OCI-M1 (cell line): ENCODE measurements at places on chromosomes 1 and 21.

- peak; percentile 66 for DNase-seq
Measured at GRCh38 chr1:117067533-117068370, 7.6 kb downstream of the TTF2 start.

GRCh38 chr1:31524186-31524901 is 52.0 kb upstream of the TINAGL1 start:
- DNase-seq, result peak; percentile 64

GRCh38 chr1:43754892-43755291 is 47.6 kb downstream of the ST3GAL3 start:
- no peak for DNase-seq

DNA sequence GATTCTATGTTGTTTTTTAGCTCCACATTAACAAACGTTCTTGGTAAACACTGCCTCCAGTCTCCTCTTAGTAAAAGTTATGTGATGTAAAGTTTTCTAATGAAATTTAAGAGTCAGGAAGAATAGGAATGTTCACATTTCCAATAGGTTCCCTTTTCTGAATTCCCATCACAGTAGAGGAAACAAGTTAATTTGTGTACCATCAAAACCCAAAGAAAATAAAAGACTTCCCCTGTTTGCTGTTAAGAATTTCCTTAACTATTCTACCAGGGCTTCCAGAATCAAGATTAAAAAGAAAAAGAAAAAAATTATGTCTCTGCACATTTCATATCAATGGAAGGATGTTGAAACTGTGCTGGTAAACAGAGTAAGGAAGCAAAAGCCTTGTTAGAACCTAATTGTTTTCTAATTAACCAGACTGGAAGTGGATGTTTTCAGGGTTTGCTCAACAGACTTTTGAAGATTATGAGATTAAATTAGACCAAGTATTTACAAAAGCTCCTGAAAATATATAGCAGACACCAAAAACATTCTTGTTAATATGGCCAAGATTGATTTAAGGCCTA is 43.4 kb upstream of the PALMD start:
- no peak for DNase-seq

DNA sequence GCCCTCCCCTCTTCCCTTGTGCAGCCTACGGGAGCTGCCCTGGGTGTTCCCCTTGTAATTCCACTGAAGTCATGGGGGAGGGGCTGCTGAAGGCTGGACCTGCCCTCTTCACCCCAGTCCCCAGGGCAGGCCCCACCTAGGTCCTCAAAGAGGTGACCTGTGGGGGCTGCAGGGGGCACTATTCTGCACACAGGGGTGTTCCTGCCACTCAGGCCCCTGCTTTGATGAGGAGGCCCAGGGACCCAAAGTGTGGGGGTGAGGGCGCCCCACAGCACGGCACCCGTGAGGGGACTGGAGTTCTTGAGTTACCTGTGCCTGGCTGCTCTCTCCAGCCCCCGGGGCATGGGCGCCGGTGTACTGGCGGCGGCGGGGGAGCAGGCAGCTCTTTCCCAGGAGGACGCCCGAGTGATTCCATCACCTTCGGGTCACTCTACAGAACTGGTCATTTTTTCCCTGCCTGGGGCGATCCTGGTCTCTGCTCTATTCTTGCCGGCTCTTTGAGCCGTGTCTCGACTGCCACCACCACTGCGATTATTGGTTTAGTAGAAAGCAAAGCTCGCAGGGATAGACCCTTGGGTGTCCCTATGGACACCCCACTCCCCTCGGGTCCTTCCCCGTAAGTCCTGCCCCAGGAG is 6.9 kb upstream of the PRDM16 start:
- no peak for DNase-seq

GRCh38 chr21:46217511-46218196 is 10.9 kb downstream of the LSS start:
- DNase-seq, result no peak

DNA sequence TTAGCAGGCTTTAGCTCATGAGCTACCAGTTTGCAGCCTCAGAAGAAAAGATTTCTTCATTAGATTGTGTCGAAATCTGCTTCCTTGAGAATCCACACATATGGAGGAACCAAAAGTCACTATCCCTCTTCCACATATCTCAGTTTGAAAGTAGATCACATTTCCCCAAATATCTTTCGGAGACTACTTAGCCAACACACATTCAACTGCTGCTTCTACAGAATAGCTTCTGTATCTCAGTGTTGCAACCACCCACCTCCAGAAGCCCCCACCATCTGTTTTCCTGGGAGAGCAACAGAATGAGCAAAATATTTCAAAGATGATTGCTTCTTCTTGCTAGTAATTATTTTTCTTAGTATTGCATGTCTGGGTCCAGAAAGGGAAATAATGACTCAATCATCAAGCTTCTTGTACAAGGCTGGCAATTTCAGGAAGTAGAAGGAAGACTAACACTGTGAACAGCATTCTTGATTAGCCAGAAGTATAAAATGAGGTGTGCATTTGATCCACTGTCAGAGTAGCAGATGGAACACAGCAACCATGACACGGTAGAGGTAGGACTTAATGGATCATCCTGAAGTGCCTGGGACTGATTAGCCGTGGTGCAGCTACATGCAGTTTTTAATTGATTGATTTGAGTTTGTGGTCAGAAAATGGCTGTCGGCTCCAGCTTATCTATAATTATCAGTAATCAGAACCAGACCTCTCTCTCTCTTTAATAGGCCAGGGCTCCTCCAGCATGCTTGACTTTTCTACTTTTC is 24.9 kb downstream of the ZC3H11B start:
- no peak for DNase-seq

DNA sequence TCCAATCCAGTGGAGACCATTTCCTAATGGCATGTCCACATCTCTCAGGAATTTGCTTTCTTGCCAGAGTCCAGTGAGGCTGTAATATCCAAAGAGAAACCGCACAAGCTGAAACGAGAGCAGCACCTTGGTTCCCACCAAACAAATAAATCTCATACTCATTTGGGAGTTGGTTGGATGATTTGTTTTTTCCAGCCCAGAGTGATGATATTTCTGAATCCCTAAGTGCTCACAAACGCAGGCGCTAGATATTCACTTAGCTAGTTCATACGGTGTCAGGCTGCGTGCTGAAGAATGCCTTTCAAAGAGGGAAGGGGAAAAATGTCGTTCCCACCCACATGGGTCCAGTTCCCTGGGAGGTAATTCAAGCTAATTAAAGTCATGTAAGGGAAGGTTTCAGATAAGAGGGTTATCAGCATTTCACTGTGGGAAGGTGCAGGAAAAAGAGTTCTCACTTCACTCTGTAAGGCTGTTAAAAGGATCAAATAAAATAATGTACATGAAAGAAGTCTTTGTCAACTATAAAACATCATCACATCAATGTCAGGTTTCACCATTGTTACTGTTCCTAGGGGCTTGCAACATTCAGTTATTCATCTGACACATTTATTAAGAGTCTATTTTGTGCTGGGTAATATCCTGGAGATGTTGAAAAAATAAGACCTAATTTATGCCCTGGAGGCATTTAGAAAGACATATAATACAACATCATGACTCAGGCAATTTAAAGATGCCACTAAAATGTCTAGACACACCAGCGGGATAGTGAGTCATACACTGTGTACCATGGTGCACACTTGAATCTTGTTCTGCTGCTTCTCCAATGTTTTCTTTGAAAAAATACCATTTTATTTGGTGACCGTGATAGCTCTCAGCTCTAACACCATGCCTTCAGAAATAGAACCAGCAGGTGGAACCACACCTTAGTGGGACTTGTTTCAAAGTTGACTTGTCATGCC is 19.3 kb downstream of the DPT start:
- no peak for DNase-seq

- DNase-seq, result no peak
Measured at GRCh38 chr1:22500471-22500870, 48.8 kb downstream of the ZBTB40 start.

GRCh38 chr1:241423541-241424479 is 66.8 kb upstream of the RGS7 start:
- no peak for DNase-seq

DNA sequence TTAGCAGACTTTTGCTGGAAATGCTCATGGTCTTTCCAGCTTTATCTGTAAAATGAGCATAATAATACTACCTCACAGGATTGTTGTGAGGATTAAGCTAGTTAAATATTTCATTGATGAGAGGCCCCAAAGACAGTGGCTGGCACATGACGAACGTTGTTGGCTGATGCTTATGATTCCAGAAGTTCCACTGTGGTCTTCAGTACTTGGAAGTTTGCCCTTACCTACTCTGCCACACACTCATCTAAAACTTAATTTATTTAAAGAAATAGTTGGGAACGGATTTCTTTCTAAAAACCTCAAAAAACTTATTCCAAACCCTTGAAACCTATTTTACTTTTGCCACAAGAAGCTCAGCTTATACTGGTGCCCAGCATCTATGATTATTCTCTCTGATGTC is 170.7 kb downstream of the DHRS3 start:
- no peak for DNase-seq

- peak; percentile 45 for DNase-seq
Measured at GRCh38 chr1:61012341-61012761, 70.0 kb upstream of the NFIA start.

- DNase-seq, result no peak
Measured at GRCh38 chr1:145871994-145872924, 13.4 kb upstream of the PIAS3 start.

DNA sequence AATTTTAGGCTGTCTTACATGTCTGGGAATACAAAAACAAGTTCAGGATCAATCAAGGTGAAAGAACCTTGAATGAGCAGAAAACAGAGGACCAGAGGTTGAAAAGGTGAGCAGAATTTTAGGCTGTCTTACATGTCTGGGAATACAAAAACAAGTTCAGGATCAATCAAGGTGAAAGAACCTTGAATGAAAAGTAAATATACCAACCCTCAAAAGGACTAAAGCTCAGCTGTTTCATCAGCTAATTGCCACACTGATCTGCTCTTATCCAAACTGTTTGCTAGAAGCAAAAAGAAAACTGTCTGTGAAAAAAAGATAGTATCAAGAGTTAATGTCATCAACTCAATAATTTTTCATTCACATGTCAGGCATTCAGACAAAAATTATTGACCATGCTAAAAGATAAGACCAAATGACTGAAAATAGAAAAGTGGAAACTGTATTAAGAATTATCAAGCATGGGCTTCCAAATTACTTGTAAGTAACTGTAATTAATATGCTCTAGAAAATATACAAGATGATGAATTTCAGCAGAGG is 69.2 kb downstream of the LTN1 start:
- no peak for DNase-seq

DNA sequence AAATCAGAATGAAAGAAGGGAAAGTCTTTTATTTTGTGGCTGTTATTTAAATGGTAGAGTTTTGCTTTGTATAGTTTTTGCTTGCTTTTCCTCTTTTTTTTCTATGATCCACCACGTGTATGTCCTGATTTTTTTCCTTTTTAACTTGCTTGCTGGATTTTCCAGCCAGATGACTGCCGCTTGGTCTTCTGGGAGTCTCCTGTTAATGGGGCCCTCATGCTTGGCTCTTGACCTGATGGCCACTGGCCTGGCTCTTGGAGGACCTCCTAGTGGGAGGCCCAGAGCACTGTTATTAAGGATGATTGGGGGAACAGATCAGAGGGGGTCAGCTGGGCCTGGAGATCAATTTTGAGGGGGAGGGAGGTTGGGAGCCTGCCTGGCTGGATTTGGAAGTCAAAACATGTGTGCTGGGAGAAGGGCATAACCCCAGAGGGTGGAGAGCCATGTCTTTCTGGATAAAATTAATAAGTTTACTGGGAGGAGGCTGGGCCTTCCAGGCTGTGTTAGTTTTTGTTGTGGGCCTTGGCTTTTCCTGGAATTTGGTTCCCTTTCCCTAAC is 1.2 kb downstream of the FGGY start:
- no peak for DNase-seq

DNA sequence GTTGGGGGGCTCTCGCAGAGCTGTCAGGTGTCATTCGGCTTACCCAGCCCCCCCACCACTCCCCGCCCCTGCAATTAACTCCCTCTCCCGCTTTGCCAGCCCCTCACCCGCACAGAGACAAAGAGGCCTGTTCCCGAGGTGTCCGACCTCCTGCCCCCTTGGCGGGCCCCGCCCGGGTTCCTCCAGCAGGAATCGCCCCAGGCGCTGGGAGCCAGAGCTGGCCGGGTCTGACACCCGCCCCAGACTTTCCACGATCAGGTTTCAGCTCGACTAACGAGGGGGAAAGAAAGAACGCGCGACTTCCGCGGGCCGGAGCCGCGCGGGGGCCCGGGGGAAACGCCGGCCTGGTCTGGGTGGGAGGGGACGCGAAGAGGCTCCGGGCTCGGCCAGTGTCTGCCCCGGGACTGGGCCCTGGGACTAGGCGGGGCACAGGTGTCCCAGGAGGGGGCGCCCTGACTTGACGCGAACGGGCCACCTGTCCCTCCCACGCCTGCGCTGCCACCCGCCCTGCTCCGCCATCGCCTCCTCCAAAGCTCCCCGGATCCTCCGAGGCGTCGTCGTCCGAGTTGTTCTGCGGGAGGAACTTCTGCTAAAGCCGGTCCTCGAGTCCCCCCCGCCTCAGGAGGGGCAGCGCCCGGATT is 36.4 kb upstream of the HHAT start:
- DNase-seq, result no peak

DNA sequence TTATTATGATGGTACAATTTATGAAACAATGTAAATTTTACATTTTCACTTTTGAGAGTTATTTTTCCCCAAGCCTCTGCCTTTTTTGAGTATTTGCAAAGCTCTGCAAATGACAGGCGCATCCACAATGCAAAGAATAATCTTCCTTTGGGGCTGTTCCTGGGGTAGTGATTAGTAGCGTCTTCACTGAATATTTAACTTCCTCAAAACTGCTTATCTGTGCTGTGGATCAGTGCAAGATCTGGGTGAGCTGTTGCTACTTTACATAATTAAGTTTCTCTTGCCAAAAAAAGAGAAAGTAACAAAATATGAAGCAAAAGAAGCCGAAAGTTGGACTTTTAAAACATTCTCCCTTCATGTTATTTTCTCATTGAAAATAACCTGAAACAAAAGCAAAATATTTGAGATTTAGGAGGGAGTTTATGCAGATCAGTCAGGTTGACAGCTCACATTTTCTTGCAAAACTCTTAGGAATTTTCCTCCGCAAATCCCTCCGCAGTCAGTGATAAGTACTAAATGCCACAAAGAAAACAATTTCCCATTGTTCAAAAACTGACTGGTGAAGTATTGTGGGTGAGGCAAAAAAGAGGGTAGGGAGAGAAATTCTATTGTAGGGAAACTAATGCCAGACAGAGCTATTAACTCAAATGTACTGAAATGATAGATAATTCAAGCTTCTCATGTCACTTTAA is 276.4 kb upstream of the B3GALT2 start:
- peak; percentile 77 for DNase-seq

DNA sequence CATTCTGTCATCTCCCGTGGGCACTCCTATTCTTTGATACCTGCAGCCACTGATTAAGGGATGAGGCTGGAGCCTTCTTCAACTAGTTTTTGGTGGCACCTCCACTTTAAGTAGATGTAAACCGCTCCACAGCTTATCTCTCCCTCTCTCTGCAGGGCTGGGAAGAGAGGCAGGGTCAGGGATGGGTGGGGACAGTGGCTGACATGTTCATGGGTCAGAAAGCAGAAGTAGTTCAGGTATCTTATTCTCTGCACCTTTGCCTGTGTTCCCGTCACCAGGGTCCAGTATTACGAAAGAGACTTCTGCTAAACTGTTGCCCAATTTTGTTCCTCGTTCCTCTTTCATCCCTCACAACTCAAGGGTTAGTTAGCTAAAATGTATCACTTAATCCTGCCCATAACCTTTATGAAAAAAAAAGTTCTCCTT is 51.7 kb upstream of the EDEM3 start:
- peak; percentile 97 for DNase-seq

- no peak for DNase-seq
Measured at GRCh38 chr1:43042773-43043457, 84.2 kb upstream of the SLC2A1 start.
